ENCODE measurements at places on chromosomes 4 and X.

DNA sequence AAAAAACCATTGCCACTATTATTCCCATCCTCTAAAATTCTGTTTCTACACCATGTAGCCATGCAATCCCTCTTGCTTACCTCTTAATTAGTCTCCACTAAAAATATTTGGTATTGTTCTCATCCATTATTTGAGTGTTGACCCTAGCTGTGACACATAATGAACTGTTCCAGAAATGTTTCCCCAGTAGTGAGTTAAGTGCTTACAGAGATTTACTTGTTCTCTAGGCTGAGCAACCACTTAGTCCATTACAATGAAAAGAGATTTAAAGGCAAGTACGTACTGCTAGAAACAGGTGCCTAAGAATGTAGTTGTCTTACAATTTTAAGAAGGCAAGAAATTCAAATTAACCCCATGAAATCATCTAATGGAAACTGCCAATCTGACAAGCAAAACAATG is 112.7 kb upstream of the PTPN13 start:
- DNase-seq: no peak

DNA sequence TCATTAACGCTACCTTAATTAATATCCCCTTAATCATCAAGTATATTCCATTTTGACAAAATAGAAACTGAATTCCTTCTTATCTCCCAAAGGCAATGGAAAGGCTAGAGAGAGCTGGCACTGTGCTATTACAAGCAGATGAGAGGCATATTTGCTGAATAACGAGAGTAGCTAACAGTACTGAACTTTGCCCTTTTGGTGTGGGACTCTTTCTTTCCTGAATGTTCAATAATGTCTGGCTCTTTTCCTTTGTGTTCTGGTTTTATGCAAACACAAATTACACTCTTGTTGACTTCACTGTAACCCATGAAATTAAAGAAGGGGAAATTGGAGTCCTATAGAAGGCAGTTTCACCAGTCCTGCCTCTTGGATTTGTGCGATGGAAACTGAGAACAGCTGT is 63.5 kb downstream of the SHROOM3 start:
- no peak for DNase-seq

GRCh38 chr4:62913065-62913464 is 1496.2 kb downstream of the TECRL start:
- no peak for DNase-seq

DNA sequence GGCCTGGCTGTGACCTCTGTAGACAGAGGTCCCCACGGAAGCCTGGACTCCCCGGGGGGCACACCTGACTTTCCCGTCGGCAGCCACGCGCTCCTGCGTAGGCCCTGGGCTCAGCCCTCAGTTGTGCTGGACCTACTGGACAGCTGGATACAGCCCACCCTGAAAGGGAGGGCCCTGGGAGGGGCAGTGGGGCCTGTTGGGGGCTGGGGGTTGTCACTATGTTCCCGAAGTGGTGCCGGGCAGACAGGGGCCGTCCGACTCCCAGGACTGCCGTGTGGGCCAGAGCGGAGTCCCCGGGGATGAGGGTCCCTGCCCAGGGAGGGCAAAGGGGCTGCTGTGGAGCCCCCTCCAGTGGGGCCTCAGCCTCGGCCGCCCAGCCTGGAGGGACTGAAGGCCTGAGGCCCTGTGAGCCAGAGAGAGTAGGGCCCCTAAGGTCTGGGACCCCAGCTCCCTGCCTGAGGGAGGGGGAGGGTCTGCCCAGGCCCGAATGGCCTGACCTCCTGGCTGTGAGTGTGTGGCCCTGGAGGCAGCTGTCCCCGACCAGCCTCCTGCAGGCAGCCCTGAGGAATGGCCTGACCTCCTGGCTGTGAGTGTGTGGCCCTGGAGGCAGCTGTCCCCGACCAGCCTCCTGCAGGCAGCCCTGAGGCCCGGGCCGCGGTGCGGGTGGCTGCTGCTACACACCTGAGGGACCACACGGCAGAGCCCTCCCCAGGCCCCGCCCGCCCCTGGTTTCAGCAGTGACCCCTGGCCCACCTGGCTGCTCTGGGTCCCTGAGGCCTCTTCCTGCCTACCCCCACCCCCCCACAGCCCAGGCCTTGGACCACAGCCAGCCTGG is 25.8 kb downstream of the FGFRL1 start:
- DNase-seq: no peak

DNA sequence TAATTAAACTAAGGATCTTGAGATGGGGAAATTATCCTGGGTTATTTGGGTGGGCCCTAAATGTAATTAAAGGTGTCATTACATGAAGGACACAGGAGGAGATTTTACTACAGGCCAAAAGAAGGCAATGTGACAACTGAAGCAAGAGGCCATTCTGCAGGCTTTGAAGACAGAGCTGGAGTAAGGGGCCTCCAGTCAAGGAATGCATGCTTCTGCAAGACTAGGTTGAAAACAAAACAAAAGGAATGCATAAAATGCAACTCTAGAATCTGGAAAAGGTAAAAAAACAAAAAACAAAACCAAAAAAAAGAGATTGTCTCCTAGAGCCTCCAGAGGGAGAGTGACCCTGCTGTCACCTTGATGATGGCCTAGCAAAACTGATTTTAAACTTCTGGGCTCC is 21.6 kb downstream of the ERVMER34-1 start:
- DNase-seq: no peak
